ENCODE measurements at places on chromosomes 12 and 14. TPM values are rescaled to one million over a fixed set of nuclear protein-coding genes. Genes with fewer than 3 reads are reported as not detected.

The DHRS2 gene
- 3.0 TPM for total RNA-seq

The AQP6 gene
- 0.86 TPM for total RNA-seq

DNA sequence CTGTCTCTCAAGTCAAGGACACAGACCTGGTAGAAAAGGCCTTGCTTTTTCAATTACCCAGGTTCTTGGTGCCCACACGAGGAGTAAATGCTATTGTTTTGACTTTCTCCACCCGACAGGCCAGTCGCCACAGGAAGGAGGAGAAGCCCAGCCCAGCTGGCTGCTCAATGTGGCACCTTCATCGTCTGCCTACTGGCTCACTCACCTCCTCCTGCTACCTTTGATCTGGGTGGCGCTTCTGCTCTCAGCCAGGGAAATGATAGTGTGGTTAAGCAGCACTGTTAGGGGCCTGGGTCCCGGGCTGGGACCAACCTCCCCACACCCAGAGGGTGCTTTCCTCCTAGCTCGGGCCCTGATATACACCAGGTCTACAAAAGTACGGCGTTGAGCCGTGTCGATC is 75.0 kb upstream of the FZD10 start:
- DNase-seq = no peak

GRCh38 chr12:51874000-51874399 is 13.9 kb upstream of the ANKRD33 start:
- no peak for DNase-seq

DNA sequence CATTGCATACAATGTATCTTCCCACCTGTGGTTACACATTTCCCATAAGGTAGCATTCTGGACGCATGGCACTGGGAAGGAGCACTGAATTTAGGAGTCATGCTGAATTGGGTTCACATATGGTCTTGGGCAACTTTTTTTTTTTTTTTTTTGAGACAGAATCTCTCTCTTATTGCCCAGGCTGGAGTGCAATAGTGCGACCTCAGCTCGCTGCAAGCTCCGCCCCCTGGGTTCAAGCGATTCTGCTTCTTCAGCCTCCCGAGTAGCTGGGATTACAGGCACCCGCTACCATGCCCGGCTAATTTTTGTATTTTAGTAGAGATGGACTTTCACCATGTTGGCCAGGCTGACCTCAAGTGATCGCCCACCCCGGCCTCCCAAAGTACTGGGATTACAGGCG is 13.3 kb downstream of the DIP2B start:
- DNase-seq = no peak

DNA sequence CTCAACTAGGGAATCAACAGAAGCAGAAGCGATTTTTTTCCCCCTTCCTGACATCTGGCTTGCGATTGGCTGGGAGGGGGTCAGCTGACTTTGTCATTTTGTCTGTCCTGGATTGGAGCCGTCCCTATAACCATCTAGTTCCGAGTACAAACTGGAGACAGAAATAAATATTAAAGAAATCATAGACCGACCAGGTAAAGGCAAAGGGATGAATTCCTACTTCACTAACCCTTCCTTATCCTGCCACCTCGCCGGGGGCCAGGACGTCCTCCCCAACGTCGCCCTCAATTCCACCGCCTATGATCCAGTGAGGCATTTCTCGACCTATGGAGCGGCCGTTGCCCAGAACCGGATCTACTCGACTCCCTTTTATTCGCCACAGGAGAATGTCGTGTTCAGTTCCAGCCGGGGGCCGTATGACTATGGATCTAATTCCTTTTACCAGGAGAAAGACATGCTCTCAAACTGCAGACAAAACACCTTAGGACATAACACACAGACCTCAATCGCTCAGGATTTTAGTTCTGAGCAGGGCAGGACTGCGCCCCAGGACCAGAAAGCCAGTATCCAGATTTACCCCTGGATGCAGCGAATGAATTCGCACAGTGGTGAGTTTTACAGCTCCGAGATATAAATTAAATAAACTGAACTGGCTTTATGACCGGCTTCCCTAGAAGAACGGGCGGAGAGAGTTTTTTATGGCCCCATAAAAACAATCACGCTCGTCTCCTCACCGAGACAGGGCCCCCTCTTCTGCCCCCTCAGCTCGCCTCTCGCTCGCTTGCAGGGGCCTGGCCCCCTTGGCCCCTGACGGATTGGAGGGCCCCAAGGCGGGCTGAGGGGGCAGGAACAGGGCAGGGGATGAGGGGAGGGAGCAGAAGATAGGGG is at the start of gene HOXC6:
Gene HOXC6 (plus strand): TSS at position 127 of the 888 bp plus-strand sequence. CDS start 82 bp downstream, at position 209.
- DNase-seq = peak; percentile 49

GRCh38 chr12:15122344-15122743 is 98.9 kb downstream of the RERG start:
- DNase-seq = no peak

GRCh38 chr12:9345171-9345570 is 137.0 kb upstream of the PZP start:
- DNase-seq = no peak

All from Calu3 (cell line).